ENCODE measurements at places on chromosomes 6 and 20.

- no peak for DNase-seq
Observed at GRCh38 chr6:138931660-138932059, 56.4 kb downstream of the REPS1 start.

DNA sequence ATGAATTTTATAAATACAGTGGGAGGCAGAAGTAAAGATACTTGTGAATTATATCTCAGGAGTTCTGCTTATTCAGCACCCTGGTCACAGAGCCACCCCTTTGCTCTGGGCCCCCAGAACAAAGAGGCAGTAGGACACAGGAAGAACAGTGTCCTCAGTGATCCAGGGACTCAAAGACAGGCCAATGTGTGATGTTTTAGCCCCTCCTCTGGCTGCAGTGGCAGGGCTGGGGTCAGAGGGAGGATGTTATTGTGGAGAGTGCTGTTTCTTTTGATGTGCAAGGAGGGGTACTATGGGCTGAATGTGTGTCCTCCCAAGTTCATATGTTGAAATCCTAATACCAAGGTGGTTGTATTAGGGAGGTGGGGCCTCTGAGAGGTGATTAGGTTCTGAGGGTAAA, 74.1 kb upstream of the MAP3K7 start:
- no peak for DNase-seq

DNA sequence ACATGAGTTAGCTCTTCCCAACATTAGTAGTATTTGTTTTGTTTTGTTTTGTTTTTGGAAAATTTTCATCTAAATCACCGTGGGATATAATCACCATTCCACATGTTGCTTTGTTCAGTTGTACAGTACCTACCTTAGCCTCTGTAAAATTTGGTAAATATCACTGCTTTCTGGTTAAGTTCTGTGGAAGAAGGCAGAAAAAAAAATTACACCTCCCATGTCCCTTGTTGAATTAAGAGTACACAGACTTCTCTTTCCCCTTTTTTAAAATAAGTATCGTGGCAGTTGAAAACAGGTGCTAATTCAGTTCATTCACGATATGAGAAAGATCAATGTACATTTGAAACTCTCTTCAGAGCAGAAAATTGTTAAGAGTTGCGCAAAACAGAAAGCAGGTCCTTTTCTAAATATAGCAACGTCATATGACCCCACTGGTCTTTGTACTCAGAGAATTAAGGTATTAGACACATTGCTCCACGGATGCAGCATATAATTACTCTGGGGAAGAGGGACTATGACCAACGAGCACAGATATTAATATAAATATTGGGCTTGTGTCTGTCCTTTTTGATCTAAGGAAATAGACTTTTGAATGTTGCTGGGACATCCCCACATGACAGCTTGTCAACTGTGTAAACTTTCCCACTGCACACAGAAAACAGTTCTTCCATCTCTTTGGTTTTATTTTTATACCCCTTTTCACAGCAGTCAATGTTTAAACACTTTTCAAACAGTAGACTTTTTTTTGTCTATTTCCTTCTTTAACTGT, 58.6 kb upstream of the ZNF217 start:
- no peak for DNase-seq

DNA sequence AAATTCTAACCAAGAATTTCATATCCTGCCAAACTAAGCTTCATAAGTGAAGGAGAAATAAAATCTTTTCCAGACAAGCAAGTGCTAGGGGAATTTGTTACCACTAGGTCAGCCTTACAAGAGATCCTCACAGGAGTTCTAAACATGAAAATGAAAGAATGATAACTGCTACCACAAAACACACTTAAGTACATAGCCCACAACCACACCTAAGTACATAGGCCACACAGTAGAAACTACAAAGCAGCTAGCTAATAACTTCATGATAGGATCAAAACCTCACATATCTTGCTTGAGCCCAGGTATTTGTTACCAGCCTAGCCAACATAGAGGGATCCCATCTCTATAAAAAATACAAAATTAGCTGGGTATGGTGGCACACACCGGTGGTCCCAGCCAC, 50.4 kb downstream of the IRAK1BP1 start:
- no peak for DNase-seq

DNA sequence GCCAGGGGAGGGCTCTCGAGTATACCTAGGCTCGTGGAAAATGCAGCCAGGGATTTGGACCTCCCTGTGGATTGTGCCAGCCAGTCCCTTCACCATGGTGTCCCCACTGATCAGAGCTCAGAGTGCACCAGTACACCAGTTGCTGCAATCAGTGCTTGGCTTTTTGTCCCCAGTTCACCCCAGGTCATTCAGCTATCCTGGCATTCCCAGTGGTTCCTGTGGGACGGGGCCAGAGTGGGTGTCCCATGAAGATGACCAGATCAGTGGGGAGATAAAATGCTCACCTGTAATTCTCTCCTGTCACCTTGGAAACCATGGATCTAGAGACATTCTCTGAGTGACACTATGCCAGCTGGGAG, 23.8 kb downstream of the MAS1 start:
- no peak for DNase-seq

- no peak for DNase-seq
Observed at GRCh38 chr6:149483849-149484655, 762 bp downstream of the ZC3H12D start.

DNA sequence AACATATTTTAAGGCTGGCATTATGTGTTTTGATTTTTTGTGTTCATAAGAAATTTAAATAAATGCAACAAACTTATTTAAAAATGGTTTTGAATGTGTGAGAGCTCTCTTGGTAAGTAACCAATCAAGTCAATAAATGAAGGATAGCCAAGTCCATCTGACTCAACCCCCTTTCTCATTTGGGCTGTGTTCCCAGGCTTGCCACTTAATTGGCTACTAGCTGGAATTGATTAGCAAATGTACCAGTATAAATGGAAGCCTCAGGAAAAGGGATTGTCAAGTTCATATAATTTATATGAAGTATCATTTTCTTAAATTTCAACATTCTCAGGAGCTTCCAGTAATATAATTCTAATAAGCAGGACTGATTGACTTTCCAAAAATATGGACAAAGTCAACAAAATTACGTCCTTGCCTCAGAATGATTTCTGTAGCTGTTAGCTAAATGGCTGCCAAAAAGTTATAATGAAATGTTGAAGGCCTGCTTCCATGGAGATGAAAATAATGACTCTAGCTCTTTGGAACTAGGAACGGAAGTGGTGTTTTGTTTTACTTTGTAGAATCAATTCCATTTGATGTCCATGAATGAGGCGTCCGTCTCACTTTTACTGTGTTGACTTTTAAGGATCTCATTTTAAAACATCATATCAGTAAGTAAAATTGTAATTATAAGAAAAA, 614.9 kb downstream of the CDH26 start:
- DNase-seq: no peak

- DNase-seq: no peak
Observed at GRCh38 chr20:15675813-15676484, 897.3 kb downstream of the KIF16B start.

DNA sequence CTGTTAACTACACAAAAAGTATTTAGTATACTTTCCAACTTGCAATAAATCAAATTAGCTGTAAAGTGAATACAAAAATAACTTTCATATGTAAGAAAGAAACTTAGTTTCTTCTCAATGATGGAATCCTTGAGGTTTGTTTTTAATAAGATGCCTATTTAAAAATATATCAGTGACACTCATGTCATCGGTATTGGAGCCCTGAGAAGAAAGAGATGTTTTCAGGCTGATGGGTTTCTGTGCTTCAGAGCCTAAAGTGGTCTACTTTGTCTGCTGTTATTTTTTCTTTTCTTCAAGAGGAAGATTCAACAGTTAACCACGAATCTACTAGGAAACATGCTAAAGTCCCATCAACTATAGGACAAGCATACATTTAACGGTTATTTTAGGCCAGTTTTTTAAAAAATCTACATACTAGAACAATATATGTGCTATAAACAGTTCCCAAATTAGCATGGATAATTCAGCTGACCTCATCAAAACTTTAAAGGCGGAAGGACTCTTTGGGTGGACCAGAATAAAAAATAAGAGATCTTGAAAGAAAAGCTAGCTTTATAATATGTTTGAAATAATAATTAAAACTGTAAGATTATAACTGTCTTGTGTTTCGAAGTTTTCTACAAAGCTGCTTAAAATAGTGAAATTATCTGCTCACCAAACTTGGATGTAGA, 147.0 kb upstream of the SAMD5 start:
- DNase-seq: no peak
